Esophagus squamous epithelium (tissue), 5 donors: ENCODE measurements at places on chromosomes 1 and 21.

DNA sequence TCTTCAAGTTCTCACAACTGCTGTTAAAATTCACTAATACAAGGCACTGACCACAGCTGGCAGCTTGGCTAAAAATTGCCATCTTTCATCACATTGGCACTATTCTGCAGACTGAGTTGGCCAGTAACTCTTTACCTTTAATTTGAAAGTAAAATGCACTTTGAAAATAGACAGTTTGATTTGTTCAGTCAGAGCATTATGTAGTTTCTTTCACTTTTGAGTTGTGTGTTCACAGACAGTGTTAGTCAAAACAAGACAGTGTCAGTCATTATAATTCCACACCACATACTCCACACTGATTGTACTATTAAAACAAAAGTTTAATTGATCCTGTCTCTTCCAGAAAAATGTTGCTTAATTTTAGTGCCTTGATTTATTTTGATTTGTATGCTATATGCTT lies 160.7 kb downstream of the SDCCAG8 start:
- no peak for DNase-seq

DNA sequence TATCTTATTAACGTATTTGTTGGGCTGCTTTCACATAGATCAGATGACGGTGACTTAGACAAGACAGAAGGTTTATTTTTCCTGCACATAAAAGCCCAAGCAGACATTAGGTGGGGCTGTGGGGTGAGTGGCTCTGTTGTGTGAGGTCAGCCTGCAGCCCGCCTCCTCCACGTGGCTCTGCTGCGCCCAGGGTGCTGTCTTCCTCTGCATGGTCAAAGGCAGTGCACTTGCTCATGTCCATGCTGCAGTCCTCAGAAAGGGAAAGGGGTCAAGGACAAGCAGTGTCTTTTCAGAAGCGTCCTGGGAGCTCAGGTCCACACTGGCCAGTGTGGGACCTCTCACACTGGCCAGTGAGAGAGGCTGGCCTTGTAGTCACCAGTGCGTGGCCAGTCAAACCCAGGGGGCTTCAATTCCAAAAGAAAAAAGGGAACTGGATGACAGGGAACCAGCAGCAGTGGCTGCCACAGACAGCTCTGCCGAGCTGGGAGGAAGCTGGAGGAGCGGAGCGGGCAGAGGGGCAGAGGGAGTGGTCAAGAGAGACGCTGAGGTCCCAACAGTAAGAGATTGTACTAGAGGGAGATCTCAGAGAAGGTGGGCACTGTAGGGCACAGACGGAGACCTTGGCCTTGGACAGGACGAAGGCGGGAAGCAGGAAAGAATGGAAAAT lies 35.9 kb upstream of the SLC45A1 start:
- no peak for DNase-seq

- no peak for DNase-seq
Observed at GRCh38 chr21:37455504-37455911, 88.9 kb downstream of the DYRK1A start.

- DNase-seq, result no peak
Observed at GRCh38 chr1:12152113-12152891, 14.5 kb upstream of the TNFRSF1B start.

- no peak for DNase-seq
Observed at GRCh38 chr1:207904391-207904790, 6.5 kb downstream of the CD34 start.

DNA sequence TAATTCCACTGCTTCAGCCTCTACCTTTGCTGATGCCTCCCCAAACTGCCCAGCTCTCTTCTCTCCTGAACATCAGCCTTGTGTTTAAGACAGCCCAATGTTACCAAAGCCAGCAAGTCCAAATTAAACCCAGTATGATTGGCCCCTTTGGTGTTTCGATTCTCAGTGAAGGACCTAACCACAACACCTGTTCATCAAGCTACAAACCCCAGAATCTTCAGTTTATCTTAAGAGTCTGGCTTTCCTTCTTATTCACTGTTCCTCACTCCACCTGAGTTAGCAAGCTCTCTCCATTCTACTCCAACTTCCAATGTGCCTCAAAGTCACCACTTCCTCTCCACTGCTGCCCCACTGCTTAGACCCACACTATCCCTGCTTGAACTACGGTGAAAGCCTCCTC lies 25.5 kb upstream of the ITPKB start:
- no peak for DNase-seq

- no peak for DNase-seq
Observed at GRCh38 chr21:43769325-43769958, 6.7 kb downstream of the CSTB start.

DNA sequence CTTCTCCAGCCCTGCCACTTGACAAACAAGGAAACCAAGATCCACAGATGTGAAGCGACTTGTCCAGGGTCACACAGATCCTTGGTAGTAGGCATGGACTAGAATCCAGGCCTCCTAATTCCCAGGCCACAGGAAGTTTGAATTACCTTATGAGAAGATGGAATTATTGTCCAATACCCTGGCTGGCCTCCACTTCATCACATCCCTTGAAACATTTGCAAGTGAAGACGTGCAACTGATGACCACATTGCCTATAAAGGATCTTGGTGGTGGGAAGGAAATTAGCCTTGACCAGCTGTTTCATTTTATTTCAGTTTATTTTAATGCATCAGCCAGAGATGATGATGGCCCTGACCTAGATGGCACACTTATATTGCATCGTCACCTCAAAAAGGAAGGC lies 165.8 kb upstream of the CAMK1G start:
- no peak for DNase-seq

DNA sequence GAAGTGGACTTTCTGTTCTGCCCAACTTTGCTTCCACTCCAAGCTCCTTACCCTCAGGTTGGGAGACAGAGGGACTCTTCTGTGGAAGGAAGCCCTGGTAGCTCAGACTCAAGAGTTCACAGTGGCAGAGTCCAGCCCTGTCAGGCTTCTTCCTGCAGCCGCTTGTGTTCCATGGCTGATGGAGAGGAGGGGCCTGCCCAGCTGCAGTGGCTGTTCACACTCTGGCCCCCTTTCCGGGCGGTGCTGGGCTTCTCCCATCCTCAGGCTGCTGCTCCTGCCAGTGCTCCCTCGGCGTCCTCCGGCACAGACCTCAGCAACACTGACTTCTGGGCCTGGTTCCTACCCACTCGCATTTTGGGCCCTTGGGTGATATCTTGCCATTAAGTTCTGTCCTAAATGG lies 4.0 kb downstream of the KRTAP10-1 start:
- no peak for DNase-seq

DNA sequence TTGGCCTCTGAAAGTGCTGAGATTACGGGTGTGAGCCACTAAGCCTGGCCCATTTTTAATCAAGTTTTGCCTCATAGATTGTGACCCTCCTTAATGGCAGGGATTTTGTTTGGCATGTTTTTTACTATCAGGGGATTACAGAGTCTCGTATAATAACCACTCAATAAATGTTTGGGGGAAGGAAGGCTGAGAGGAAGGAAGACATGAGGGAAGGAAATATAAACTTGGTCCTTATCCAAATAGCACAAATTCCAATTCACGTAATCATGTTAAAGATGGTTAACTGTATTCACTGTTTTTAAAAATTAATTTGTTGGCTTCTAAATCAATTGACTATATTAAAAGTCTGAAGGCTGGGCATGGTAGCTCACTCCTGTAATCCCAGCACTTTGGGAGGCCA lies 30.9 kb upstream of the SERTAD4 start:
- DNase-seq, result no peak
